CD4-positive, alpha-beta T cell treated with Interleukin-1 beta for 1 hour (primary cell): ENCODE measurements at places on chromosomes 1 and 21.

DNA sequence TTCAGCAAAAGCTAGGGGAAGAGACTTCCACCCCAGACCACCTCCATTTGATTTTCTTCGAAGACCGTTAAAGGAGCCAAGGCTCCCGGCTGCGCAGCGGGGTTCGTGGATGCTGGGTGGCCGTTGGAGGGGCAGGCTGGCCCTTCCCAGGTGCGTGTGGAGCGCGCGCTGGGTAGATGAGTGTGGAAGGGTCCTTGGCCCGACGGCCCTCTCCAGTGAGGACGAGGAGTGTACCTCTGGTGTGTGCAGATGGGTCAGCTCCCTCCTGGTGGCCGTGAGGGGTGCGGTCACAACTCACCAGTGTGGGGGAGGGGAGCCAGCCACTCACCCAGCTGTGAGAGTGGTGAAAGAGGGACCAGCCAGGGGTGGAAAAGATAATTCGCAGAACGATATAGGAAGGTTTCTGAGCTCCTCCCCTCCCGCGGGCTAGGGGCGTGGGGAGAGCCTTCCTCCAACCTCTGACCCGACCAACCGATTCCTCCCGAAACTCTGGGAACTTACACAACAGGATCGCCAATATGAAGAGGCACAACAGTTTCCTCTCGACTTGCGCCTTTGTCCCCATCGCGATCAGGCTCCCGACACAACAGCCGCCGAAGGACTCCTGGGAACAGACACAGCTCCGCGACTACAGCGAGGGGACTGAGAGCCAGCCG, at the start of gene F11R:
TSS of gene F11R (minus strand) at position 644 of the 656 bp plus-strand sequence. CDS start at position 565, 79 bp downstream.
- DNase-seq = no peak

- no peak for DNase-seq
Measured at GRCh38 chr1:219837274-219837993, 90.9 kb downstream of the SLC30A10 start.

GRCh38 chr1:67060811-67061218, 6.9 kb upstream of the SLC35D1 start:
- DNase-seq = no peak

GRCh38 chr1:78884685-78885452, 121.7 kb downstream of the ADGRL4 start:
- no peak for DNase-seq

- DNase-seq = no peak
Measured at GRCh38 chr1:23099171-23099536, 69.5 kb downstream of the LUZP1 start.

- no peak for DNase-seq
Measured at GRCh38 chr1:48263041-48263440, 40.5 kb downstream of the SLC5A9 start.

DNA sequence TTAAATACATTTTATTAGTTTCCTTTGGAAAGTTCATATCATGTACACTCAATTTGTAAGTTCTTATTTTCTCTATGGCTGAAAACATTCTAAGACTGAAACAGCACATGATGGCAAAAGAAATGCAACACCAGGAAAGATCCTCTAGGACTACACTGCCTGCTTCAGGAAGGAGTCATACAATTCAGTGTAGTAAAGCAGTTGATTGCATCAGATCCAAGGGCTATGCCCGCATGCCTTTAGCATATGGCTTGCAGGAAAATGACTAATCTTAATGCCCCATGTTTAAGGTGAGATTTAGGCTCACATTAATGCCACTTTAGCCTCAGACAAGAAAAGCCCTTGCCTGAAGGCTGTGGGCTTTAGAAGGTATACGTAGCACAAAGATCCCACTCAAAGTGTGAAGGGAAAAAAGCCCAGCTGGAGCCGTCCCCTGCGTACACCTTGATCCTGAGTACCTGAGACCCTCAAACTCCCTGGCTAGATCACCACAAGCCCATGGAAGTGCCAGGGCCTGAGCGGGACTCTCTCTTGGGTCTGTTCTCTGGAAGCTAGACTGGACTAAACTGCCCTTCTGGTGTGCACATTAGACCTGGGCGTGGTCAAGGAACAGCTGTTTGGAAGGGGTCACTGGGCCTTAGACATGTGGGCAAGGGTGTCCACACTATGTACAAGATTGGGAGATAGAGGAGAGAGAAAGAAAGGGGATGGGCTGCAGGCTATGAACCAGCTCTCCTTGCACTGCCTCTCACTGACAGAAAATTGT, 52.9 kb downstream of the ESRRG start:
- DNase-seq = no peak

DNA sequence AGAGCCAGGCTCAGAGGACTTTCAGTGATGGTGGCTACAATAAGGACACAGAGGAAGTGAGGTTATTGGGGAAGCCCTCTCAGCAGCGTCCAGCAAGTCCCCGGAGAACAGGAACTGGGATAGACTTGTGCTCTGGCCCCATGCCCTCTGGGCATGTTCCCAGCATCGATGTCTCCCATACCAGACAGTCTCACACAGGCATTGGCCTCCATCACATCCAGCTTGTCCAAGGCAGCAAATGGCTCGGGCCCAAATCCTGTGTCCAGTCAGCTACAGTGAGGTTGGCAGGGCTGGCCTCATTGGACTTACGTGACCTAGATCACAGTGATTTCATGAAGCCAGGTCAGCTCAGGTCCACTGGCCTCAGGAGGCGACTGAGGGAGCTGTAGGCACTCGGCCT, 19.6 kb upstream of the TMEM54 start:
- no peak for DNase-seq
